ENCODE measurements at places on chromosomes 5 and 9.

- DNase-seq, result no peak
Measured at GRCh38 chr5:41754857-41755256, 115.4 kb downstream of the OXCT1 start.

GRCh38 chr5:133048993-133049725 lies 2.7 kb upstream of the HSPA4 start:
- no peak for DNase-seq

GRCh38 chr9:93126825-93127368 lies 7.2 kb downstream of the NINJ1 start:
- no peak for DNase-seq

GRCh38 chr9:6566409-6567139 lies 79.0 kb downstream of the GLDC start:
- DNase-seq, result no peak

- DNase-seq, result no peak
Measured at GRCh38 chr5:152366716-152367115, 38.4 kb downstream of the NMUR2 start.
